Fibroblast of skin of right biceps (primary cell): ENCODE measurements at places on chromosomes 11 and 22.

DNA sequence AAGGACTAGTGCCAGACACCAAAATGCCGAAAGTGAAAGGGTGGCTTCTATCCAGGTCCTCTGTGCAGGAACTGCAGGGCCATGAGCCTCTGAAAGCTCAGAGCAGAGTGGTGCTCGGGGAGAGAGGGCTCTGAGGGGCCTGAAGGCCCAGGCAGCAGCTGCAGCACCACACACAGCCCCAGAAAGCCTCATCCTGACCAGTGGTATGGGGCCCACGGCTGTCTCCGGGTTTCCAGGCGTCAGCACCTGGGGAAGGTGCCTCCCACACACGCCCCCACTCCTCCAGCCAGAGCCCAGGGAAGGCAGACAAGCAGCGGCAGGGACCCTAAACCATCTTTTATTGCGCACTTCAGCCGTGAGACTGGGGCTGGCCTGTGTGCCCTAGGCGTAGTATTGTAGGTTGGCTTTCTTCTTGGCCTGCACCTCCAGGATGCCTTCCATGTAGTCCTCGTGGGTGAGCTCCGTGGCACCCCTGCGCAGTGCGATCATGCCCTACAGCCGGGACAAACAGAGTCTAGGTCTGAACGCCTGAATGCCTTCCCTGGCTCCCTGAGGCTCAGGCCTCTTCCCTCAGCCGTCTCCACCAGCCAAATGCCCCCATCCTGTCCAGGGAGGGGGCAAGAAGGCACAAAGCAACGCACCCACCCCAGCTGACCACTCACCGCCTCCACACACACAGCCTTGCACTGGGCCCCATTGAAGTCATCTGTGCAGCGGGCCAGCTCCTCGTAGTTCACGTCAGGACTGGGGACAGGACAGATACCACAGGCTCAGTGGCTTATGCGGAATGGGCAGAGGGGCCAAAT lies 7.6 kb downstream of the PSMC3 start:
- no peak for DNase-seq

DNA sequence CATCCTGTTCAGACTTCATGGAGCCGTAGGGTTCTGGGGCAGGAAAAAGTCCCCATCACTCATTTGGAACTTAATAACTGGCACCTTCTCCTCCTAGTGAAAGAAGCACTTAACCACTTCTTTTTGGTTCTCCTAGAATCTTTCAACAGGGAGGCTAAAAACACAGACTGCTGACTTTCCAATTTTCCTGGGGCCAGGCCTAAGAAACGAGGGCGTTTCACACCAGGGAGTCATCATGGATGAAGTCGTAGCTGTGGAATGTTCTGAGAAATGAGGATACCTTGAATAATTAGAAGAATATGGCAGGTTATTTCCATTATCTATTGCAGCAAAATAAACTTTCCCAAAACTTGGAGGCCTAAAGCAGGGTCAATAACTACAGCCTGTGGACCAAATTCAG lies 26.0 kb upstream of the API5 start:
- DNase-seq: peak; percentile 5

- peak; percentile 94 for DNase-seq
These were observed 47.8 kb downstream of the DBX1 start for GRCh38 chr11:20112291-20113148.

- DNase-seq: peak; percentile 16
These were observed 44.0 kb upstream of the AKIP1 start for GRCh38 chr11:8867035-8867434.

GRCh38 chr22:35844886-35845285 lies 127.2 kb downstream of the APOL5 start:
- no peak for DNase-seq

DNA sequence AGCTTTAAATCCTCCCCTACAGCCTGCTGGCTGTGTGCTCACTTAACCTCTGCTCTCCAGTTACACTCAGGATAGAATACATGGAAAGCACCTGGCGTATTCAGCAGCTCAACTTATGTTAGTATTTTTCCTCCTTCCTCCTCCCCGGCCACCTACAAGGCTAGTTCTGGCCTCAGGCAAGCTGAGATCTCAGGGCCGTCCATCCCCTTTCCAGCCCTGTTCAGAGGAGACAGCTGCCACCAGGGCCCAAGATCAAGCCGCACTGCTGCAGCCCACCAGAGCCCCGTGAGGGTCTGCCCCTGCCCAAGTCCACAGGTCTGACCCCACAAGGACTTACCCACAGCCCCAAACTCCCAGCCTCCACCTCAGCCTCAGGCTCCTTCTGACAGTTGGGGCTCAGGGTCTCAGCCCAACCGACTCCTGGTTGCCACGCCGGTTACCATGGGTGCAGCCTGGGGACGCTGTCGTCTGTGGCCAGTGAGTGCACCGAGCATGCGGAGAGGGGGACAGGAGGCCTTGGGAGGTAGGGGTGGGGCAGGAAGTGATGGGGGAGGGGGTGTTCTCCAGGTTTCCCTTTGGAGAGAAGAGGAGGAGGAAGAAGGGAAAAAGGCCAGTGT lies at the start of gene C11orf16:
C11orf16 (minus strand) TSS at position 384 of the 617 bp plus-strand sequence. CDS start 639 bp downstream, outside the sequence.
- no peak for DNase-seq

- no peak for DNase-seq
These were observed 8.7 kb downstream of the CAPN5 start for GRCh38 chr11:77075425-77075905.

DNA sequence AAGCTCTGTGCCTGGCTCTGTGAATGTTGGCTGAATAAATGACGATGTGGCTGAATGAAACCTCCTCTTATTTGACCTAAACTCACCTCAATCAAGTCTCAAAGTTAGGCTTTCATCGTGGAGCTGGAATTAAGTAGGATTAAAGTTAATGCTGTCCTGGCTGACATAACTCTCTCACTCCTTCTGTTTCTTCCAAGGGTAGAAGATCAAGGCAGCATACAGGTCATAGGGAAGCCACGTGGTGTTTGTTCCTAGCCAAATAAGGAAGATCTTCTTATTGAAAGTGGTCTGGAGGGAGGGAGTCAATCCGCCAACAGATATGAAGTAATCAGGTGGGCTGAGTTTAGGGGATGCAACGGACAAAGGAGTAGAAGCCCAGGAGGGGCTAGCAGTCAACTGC lies 59.5 kb downstream of the TRIM29 start:
- no peak for DNase-seq

DNA sequence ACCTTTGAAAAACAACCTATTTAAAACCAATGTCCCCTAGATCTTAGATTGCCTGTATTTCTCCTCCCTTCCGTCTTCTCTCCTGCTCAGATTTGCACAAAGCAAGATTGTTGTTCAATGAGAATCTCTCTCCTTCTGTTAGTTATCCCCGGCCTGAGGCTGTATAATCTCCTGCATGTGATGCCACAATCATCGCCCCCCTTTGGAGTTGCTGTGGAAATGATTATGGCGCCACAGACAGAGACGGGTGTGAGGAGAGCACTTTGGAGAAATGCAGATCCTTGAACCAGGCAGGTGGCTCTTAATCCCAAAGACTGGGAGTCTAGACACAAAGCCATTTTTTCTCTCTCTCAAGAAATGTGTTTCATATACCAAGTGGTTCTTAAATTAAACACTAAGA lies 941.3 kb downstream of the OPCML start:
- no peak for DNase-seq

DNA sequence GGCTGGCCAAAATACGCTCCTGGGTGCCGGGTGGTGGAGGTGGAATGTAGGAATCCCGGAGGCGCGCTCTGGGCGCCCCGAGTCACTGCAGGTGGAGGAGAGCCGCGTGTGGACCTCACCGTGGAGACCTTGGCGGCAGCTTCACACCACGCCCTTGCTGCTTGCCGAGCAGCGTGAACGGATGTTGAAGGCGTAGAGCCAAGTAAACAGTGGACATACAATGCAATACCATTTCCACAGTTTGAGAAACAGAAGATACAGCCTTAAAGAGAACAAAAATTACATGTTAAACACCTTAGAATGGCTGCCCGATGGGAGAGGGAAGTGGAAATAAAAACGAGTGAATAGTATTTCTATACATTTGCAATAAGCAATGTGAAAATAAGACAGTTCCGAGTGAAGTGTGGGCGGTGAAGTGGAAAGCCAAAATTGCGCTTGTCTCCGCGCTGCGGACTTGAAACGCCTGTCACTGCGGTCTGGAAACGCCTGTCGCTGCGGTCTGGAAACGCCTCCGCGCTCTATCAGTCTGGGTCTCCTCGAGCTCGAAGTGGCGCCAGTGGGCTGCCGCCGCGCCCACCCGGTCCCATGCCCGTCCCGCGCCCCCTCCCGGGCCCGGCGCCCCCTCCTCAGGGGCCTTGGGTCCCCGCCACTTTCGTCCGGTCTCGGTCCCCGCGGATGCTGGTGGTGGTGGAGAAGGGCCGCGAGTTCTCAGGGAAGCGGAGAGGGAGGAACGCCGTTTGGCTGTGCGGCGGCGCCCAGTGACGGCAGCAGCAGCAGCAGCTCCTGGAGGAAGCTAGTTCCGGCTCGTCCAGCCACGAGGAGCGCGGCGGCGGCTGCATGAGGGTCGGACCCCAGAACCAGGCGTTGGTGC lies 1.6 kb downstream of the NCR3LG1 start:
- peak; percentile 80 for DNase-seq
